ENCODE measurements at places on chromosomes 6 and 20. TPM values are rescaled to one million over a fixed set of nuclear protein-coding genes. Genes with fewer than 3 reads are reported as not detected.

PAK5 gene
- polyA plus RNA-seq: 0.07 TPM

RAB23 gene
- polyA plus RNA-seq: 6.1 TPM

CRISP3 gene
- polyA plus RNA-seq: not detected

OPRM1 gene
- polyA plus RNA-seq: not detected

CLPSL1 gene
- polyA plus RNA-seq: not detected

B3GAT2 gene
- 0.07 TPM for polyA plus RNA-seq

- peak; percentile 20 for DNase-seq
These were observed 543.5 kb downstream of the MMUT start for GRCh38 chr6:48919555-48919954.

- no peak for DNase-seq
These were observed 106.5 kb downstream of the DCDC2 start for GRCh38 chr6:24251339-24251738.

DNA sequence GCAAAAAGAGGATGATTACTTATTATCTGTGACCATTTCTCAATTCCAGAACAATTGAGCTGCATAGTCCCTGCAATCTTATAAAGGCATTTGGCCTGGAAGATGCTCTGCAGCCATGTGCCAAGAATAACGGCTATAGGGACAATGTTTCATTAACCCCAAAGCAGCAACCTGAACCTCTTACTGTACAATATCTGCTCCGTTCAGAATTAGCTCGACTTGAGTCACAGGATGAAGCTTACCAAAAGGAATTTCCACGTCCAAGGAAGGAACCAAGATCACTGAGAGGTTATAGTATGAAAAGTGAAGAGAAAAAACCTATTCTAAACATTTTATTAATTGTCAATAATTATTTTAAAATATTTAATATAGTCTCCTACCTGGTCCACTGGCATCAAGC is 167.3 kb upstream of the GMDS start:
- DNase-seq: no peak

DNA sequence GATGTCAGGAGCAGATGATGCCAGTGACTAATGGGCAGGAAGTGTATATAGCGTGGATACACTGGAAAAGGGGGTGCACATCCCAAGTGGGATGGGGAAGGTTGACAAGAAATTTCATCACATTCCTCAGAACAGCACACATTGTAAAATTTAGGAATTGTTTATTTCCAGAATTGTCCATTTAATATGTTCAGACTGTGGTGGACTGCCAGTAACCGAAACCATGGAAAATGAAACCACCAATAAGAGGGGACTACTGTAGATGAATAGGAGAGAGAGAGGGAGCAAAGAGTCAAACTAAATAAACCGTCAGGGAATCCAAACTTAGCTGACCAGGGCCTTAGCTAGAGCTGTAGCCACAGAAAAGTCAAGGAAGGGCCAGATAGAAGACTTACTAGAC is 164.4 kb upstream of the PRDM1 start:
- no peak for DNase-seq

DNA sequence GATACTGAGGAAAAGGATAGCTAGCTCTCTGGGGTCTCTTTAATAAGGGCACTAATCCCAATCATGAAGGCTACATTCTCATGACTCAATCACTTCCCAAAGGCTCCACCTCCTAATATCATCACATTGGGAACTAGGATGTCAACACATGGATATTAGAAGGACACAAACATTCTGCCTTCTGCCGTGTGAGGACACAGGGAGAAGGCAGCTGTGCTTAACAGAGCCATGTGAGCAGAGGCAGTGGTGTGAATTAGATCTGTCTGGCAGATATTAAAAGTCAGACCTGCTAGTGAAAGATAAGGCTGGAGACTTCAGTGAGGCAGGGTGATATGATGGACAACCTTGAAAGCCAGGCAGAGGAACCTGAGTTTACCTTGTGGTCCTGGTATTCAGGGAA is 341.9 kb downstream of the ARHGAP18 start:
- no peak for DNase-seq

- DNase-seq: no peak
These were observed 466.2 kb downstream of the CDH26 start for GRCh38 chr20:60424267-60424902.

DNA sequence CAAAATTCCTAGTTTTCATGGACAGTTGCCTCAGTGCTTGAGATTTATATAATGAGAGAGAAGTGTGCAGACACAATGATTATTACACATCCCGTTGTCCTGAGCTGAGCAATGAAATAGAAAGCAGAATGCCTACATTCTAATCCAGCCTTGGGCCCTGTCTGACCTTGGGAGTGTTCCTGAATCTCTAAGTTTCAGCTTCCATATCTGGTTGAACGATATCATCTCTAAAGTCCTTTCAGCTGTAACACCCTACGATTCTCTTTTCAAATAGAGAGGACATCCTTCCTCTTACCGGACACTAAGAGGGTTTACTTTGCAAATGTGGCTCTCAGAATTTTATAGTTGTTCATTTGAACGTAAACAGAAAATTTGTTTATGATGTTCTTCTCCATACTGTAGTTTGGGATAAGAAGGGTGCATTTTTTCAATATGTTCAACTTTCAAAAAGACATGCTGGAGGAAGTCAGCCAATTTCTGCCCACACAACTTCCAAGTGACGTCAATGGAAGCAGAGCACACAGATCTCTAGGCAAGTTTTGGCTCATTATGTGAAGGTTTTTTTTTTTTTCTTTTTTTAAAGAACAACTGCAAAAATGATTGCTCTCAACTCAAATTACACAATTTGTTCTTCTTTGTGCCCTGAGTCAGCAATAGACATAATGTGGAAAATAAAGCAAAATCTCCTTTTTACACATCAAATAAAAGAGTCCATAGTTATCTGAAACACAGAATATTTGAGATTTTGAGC is 50.4 kb downstream of the PDE7B start:
- DNase-seq: peak; percentile 73

DNA sequence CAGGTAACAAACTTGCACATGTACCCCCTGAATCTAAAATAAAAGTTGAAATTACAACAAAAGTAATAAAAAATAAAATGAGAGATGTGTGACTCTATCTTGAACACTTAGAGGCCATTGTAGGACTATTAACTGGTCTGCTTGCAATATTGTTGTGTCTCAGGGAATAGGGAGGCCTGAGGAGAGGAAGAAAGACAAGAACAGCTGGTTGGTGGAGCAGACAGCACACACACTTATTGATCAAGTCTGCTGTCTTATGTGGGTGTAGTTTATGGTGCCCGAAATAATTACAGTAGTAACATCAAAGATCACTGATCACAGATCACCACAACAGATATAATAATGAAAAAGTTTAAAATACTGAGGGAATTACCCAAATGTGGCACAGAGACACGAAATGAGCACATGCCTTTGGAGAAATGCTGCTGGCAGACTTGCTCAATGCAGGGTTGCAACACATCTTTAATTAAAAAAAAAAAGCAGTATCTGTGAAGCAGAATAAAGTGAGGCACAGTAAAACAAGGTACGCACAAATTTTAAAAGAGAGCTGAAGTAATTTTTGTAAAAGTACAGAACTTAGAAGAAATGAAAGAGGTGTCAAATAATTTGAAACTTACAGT is 110.1 kb upstream of the HDAC2 start:
- no peak for DNase-seq

DNA sequence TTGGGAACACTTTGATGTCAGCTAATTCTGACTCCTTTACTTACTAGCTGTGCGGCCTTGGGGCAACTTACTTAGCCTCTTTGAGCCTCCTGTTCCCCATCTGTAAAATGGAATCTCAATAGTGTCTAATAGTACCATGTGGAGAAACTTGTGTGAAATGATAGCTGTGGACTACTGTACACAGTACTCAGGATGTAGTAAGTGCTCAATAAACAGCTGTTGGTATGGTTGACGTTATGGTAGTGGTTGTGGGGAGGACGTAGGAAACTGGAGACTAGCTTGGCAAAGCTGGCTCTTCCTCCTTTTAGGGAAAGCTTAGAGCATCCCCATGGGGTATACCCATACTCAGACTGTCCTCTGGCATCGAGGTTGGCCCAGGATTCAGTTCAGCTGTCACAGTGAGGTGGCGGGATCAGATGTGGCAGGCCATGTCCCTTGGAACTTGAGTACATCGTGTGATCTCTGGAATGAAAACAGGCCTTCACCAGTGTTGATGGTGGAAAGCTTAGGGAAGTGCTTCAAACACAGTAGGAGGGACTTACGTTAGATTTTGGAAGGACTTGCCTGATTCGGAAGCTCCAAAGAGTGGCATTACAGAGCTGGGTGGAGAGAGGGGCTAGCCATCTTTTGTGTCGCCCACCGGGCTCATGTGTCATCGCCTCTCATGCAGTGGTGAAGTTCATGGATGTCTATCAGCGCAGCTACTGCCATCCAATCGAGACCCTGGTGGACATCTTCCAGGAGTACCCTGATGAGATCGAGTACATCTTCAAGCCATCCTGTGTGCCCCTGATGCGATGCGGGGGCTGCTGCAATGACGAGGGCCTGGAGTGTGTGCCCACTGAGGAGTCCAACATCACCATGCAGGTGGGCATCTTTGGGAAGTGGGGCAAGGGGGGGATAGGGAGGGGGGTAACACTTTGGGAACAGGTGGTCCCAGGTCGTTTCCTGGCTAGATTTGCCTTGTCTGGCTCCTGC is 7.1 kb downstream of the VEGFA start:
- DNase-seq: no peak
